Anterior cingulate cortex (tissue), 58 donors: ENCODE measurements at places on chromosomes 5 and 9.

- DNase-seq = no peak
Observed at GRCh38 chr5:91030521-91031401, 352.4 kb downstream of the ARRDC3 start.

DNA sequence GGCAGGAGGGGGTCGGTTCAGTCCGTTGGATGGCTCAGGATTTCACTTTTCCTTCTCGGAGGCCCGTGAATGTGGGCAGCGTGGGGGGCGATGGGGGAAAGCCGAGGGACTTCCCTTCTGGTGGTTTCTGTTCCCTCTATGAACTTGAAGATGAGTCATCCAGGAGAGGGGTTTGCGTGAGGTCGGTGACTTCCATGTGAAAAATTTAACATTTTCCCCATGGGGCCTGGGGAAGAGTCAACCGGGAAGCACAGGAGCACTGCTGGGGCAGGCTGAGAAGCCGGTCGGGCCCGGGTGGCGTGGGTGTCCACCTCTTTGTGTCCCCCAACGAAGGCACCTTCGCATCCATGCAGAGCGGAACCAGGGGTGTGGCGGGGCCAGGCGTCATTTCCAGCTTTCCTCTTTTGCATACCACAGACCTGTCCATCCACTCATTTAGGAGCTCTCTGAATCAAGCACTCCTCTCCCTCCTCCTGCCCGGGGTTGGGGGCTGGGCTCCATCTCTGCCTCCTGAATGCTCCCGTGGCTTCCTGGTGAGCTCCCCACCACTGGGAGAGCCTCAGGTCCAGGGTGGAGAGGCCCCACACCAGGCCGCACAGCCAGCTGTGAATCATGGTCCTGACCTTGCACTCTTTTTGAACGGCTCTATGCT is 68.4 kb downstream of the ANKRD33B start:
- no peak for DNase-seq

DNA sequence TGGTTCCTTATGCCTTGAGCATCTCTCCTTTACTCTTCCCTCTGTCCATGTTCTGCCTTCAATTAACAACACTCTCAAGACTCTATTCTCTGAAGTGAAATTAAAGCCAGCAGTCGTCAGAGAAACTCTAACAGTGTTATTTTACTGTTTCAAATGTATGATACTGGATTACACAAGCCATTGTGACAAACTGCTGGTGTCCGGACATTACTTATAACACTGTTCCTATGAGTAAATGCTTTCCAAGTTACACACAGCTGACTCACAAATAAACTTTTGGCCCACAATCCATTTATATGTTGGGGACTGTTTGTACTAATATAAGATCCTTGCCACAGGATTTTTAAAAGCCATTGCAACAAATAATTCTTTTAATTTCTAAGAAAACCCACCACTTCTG is 63.2 kb upstream of the GHR start:
- DNase-seq = no peak

DNA sequence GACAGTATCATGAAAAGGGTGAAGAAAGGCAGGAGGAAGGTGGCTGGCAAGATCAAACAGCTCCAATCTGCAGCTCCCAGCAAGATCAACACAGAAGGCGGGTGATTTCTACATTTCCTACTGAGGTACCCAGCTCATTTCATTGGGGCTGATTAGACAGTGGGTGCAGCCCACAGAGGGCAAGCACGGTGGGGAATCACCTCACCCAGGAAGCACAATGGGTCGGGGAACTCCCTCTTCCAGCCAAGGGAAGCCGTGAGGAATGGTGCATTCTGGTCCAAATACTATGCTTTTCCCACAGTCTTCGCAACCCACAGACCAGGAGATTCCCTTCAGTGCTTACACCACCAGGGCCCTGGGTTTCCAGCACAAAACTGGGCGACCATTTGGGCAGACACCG is 66.8 kb downstream of the CAMSAP1 start:
- no peak for DNase-seq

DNA sequence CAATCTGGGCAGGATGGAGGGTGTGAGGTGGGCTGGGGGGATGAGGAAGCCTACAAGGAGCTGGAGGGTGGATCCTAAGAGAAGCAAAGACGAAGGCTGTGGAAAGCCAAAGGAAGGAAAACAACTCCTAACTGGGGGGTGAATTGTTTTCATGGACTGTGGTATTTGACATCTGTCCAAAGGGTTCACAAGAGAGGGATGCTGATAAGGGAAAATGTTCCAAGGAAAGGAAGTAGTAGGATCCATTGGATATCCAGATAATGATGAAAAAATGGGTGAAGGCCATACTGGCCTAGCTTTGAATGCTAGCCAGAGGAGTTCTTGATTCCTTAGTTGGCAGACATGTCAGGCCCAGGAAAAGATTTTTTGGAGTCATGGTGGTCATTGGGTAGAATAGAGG is 51.8 kb upstream of the FOXI1 start:
- no peak for DNase-seq

DNA sequence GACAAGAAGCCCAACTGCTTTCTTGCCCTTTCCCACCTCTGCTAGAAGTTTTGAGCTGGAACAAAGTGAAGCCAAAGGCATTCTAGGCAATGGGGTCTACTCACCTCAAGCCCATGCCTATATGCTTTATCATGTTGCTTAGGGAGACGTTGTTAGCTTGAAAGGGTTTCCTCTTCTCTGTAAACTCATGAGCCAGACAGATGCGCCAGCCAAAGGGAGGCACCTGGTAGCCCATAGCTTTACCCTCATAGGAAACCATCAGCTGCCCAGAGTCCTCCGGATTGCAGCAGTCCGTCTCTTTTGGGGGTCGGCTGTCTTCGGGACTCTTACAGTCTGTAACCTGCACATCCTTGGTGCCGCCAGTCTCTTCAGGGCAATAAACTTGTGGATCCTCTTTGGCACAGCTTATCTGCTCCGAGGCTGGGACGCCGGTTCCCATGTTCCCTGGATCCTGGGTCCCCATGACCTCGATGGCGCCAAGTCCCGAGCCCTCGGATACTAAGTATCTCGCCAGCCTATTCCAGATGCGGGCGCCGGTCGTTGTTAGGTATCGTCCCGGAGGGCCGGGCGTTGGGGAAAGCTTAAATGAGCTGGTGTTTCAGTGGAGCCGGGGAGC is 678 bp downstream of the GBA2 start:
- no peak for DNase-seq

DNA sequence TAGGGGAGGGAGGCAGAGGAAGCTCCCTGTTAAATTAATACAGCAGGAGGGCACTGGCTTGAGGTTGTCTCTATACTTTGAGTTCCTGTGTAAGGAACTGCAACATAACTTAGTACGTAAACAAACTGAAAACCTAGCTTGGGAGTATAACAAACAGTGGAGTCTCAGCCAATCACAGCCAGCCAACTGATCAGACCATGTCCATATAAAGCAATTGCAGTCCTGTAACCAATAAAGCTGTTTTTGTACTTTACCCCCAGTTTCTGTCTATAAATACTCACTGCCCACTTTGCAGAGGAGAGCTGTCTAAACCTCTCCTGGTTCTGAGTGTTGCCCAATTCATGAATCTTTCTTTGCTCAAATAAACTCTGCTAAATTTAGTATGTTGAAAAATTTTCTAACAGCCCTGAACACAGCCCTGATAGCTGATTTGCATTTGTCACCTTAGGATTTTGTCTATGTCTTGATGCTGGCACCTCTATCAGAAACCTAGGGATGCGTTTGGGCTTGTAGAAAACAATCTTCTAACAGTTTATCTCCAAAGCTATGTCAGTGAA is 39.9 kb downstream of the GDNF start:
- DNase-seq = no peak

DNA sequence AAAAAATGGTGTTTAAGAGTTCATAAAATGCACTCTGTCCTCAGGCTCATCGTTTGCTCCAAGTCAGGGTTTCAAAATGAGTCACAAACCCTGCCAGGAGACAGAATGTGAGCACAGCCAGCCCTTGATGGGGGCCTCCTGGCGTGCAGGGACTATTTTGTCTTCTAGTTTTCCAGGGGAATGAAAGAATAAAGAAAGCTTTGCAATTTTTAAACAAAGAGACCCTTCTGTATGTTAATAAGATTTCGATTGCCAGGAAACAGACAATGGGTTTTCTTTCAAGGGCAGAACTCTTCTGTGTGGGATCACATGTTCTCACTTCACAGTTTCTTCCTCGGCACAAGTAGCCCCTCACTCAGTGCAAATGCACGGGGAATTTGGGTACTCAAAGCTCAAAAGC is 121.4 kb upstream of the C6 start:
- peak; percentile 50 for DNase-seq

- no peak for DNase-seq
Observed at GRCh38 chr5:177309351-177310191, 2.1 kb downstream of the MXD3 start.

- no peak for DNase-seq
Observed at GRCh38 chr5:162407614-162408013, 340.0 kb downstream of the GABRG2 start.

DNA sequence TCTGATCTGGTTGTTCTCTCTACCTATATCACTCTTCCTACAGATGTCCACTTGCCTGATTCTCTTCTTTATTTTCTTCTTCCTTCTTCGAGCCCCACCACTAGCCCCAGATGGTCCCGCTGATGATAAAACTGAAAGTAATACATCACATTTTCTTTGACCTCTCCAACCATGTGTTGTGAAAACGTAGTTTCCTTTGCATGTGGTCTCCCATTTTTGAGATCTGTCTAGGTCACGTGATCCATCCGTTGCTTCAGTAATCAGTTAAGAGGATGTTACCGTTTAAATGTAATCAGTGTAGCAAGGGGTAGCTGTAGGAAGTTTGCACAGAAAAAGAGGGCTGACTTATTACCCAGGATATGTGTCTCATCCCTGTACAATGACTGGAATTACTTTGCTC is 426.3 kb upstream of the TLE4 start:
- DNase-seq = no peak

GRCh38 chr9:124030969-124031451 is 19.4 kb downstream of the LHX2 start:
- no peak for DNase-seq

DNA sequence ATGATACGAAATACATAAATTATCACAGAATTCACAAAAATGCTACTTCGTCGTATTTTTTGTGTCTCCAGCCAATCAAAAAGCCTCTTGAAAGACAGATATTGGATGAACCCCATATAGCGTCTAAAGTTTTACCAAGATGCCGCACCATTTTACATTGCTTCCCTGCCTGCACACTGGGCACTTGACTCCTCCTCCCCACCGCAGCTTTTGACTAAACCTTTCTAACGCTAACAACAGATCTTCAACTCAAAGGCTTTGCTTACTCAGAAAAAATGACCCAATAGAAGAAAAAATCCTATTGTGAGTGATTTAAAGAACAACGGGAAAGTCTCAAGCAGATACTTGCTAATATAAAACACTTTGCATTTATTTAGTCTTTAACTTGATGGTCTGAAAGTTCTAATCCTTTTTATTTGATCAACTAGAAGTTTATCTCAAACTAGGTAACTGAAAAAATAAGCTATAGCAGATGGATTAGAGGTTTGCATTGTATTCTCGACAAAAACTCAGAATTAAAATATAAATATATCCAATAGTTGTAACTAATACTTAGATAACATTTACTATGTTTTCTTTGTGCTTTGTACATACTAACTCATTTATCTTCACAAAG is 609.1 kb upstream of the DMAC1 start:
- DNase-seq = no peak

DNA sequence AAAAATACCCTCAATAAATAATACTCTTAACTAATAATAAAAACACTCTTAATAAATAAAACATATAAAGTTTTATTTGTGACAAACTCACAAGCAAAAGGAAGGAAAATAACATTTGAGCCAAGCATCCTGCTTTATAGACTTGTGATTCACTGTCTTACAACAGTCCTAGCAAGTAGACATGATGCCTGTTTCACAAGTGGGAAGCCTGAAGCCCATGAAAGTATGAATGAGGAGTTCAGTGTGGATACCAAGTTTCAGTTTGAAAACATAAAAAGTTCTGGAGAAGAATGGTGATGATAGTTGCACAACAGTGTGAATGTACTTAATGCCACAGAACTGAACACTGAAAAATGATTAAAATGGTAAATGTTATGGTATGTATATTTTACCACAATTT is 10.9 kb downstream of the HABP4 start:
- no peak for DNase-seq

GRCh38 chr9:73179589-73179988 is 27.9 kb downstream of the ANXA1 start:
- DNase-seq = no peak

DNA sequence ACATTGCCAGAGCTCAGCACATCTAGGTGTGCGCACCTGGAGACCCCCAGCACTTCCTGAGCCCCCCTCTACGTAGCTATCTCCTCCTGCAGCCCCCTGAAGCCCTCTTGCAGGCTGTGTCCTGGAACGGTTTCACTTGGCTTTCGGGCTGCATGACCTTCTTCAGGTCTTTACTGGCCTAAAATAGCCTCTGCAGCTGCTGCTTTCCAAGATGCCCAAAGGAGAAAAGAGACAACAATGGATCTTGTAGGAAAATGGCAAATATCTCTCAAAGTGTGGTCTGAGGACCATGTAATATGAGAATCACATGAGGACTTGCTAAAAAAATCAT is 6.6 kb upstream of the ERMP1 start:
- DNase-seq = no peak

DNA sequence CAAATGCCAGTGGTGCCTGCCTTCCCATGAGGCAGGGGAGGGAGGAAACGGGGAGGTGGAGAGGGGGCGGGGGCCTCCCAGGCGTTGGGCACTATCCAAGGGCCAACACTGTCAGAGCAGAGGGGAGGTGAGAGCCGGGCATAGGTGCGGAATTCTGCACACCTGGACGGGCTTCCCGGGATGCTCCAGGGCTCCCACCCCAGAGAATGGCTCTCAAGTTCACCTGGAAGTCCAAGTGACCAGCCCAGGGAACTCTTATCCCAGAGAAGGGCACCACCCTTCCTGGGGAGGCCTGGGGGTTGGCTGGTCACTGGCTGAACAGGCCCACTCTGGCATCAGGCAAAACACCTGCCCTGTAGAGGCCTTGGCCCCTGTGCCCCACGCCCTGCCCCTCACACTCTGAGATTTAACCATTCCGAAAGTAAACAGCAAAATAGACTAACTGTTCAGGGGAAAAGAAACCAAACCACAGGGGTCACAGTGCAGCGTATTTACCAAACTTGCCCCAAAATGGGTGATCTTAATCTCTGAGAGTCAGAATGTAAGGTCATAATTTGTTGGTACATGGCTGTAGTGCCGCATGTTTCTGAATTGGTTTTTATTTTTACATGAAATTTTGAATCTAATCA is 2.7 kb downstream of the CSF2 start:
- DNase-seq = no peak

GRCh38 chr5:180642181-180642775 is 7.1 kb downstream of the FLT4 start:
- no peak for DNase-seq

DNA sequence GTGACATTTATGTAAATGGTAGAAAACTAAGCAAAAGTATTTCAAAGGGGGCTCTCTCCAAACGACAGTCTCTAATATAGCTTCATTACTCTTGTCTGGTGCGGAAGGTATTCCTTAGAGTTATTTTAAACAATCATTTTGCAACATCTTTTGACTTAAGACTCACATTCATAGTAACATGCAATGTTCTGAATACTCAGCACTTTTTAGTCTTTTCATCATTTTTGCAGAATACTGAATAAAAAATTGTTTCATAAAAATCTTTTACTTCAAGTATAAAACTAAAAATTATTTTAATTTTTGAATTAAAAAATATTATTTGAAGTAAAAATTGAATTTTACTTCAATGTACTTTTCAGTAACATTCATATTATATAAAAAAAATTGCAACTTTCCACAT is 321.1 kb downstream of the PLK2 start:
- DNase-seq = no peak

- no peak for DNase-seq
Observed at GRCh38 chr9:72454871-72455491, 66.4 kb upstream of the TMC1 start.
